MG63 (cell line): ENCODE measurements at places on chromosomes 2 and 18. TPM values are rescaled to one million over a fixed set of nuclear protein-coding genes. Genes with fewer than 3 reads are reported as not detected.

DNA sequence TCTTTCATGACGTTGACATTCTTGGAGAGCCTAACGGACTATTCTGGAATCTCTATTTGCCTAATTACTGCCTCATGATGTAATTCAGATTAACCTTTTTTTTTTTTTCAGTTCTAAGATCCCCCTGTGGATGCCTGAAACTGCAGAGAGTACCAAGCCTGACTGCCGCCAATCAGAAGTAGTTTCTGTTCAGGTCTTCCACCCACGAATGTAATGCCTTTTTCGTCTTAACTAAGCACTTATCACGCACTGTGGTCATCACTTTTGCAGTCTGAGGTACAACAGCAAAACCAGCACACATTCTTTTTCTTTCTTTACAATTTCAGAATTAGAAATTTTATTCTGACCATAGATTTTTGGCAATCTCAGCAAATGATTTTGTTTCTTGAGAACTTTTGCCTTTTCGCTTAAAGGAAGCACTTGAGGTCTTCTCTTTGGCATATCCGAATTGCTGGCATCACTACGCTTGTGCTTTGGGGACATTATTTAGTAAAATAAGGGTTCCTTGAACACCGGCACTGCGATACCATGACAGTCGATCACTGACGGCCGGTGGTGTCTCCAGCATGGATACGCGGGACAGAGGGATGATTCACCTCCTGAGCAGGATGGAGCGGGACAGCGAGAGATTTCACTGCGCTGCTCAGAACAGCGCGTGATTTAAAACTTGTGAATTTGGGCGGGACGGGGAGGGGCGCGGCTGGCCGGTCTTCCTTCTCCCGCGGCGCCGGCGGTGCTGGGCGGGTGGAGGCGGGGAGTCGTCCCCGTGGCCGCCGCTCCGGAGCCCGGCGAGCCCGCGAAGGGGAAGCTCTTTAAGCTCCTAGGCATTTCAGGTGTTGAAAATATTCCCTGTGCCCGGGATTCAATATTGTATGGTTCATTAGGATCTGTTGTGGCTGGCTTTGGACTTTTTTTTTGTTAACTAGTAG is 32.0 kb upstream of the GPR55 start:
- DNase-seq: peak; percentile 81

DNA sequence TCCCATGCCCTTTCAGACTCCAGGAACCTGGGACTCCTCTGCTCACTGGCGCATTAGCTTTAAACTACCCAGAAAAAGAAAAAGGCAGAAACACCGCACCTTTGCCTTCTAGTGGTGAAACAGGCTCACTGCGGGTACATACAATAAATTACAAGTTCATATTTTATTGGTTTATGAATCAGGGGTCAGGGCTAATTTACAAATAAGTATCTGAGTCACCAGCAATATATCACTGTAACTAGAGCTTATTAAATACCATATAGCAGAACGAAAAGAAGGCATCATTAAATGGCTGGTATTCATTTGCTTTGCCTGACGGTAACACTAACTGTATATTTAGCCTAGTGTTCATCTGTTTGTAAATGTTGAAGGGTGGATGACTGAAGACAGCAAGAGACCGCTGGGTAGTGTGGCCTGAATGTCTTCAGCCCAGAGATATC is 26.9 kb upstream of the DTNB start:
- DNase-seq: peak; percentile 29

- DNase-seq: no peak
These were observed 74.0 kb downstream of the SUMO1 start for GRCh38 chr2:202164411-202164810.

- DNase-seq: no peak
These were observed 16.3 kb downstream of the PLEKHB2 start for GRCh38 chr2:131121464-131121863.

The ALPP gene
- total RNA-seq: not detected in 2 replicates

The GNAL gene
- total RNA-seq: 0.76 and 2.7 TPM in 2 replicates

The ASB18 gene
- not detected in 2 replicates for total RNA-seq

The HJURP gene
- total RNA-seq: 59.1 and 67.1 TPM in 2 replicates

The ERBB4 gene
- 0.07 TPM in 1 of 2 replicates, not detected in the other for total RNA-seq

The EFEMP1 gene
- 69.2 and 70.3 TPM in 2 replicates for total RNA-seq
